T-helper 17 cell (primary cell): ENCODE measurements at places on chromosomes 2 and 18. TPM values are rescaled to one million over a fixed set of nuclear protein-coding genes. Genes with fewer than 3 reads are reported as not detected.

The TMBIM1 gene
- total RNA-seq, result 97.4 TPM

The TMEM247 gene
- total RNA-seq, result not detected

The GYPC gene
- total RNA-seq, result 86.2 TPM

The HOXD10 gene
- total RNA-seq, result not detected

The FOXI3 gene
- not detected for total RNA-seq

The C2orf80 gene
- total RNA-seq, result not detected

The CYS1 gene
- total RNA-seq, result not detected

The EML6 gene
- 4.0 TPM for total RNA-seq

The SERPINB10 gene
- not detected for total RNA-seq
